Left lung (tissue), 14 donors: ENCODE measurements at places on chromosomes 6 and 20. TPM values are rescaled to one million over a fixed set of nuclear protein-coding genes. Genes with fewer than 3 reads are reported as not detected.

HRH3 gene
- not detected for total RNA-seq

SLC35B3 gene
- total RNA-seq, result 21.6 TPM

SNAI1 gene
- 4.1 TPM for total RNA-seq

RAMACL gene
- total RNA-seq, result 6.0 TPM

RBM24 gene
- 0.97 TPM for total RNA-seq

HSPA1L gene
- total RNA-seq, result 0.99 TPM

RPP40 gene
- total RNA-seq, result 5.5 TPM
